ENCODE measurements at places on chromosomes 16 and 17. TPM values are rescaled to one million over a fixed set of nuclear protein-coding genes. Genes with fewer than 3 reads are reported as not detected.

- ATAC-seq, result no peak
These were observed 3.8 kb downstream of the IGF2BP1 start for GRCh38 chr17:49000943-49001342.

The AOC3 gene
- 3.7 TPM for total RNA-seq

The C16orf46 gene
- 7.3 TPM for total RNA-seq

The MT4 gene
- total RNA-seq, result not detected

- no peak for ATAC-seq
These were observed 16.1 kb downstream of the ITGB4 start for GRCh38 chr17:75737133-75737962.
